ENCODE measurements at places on chromosomes 1 and 21. TPM values are rescaled to one million over a fixed set of nuclear protein-coding genes. Genes with fewer than 3 reads are reported as not detected.

The NPPB gene
- not detected for total RNA-seq

The LRRC47 gene
- total RNA-seq = 53.0 TPM

The TTC22 gene
- 3.1 TPM for total RNA-seq

The MTMR11 gene
- total RNA-seq = 23.8 TPM

The WLS gene
- 37.8 TPM for total RNA-seq

The TFF2 gene
- not detected for total RNA-seq

The SYCP1 gene
- not detected for total RNA-seq

The NDUFS5 gene
- 233 TPM for total RNA-seq

The OR2L8 gene
- total RNA-seq = not detected

The EPB41 gene
- total RNA-seq = 23.0 TPM

The SPATA21 gene
- total RNA-seq = not detected

The FAM20B gene
- total RNA-seq = 44.2 TPM

The BEND5 gene
- not detected for total RNA-seq

The ACOT11 gene
- 5.3 TPM for total RNA-seq

The GUCA2B gene
- total RNA-seq = not detected

The BATF3 gene
- 1.5 TPM for total RNA-seq

The UMODL1 gene
- not detected for total RNA-seq

The CNR2 gene
- not detected for total RNA-seq

The DIRAS3 gene
- total RNA-seq = not detected

The MR1 gene
- 33.4 TPM for total RNA-seq

The FBLIM1 gene
- total RNA-seq = 101 TPM

The CADM3 gene
- total RNA-seq = 207 TPM

The NPPA gene
- total RNA-seq = not detected

The RXFP4 gene
- total RNA-seq = not detected

The ACTL8 gene
- total RNA-seq = 0.23 TPM

The CBS gene
- 71.2 TPM for total RNA-seq

The TMEM82 gene
- total RNA-seq = not detected

The CACHD1 gene
- 3.9 TPM for total RNA-seq

The UBXN10 gene
- not detected for total RNA-seq

The ADGRB2 gene
- total RNA-seq = 1.7 TPM

The SV2A gene
- 0.12 TPM for total RNA-seq

The TAF5L gene
- total RNA-seq = 31.8 TPM

The FMO1 gene
- total RNA-seq = not detected

The PIGC gene
- total RNA-seq = 20.2 TPM

The PRR9 gene
- total RNA-seq = not detected

The VSIG8 gene
- not detected for total RNA-seq

All from MCF 10A (cell line).